ENCODE measurements at places on chromosomes 5 and 9.

- peaks cover 5% of the 10 kb centered on the region for H3K36me3 ChIP-seq
- DNase-seq, result no peak
- H3K27me3 ChIP-seq, result no peaks in the 10 kb centered on the region
- H3K27ac ChIP-seq, result no peak overlapping the region
These were observed 39.6 kb downstream of the TJP2 start for GRCh38 chr9:69213647-69214046.

GRCh38 chr9:99867536-99867935, 38.9 kb upstream of the STX17 start:
- H3K4me3 ChIP-seq, result no peak overlapping the region
- no peak overlapping the region for H3K27ac ChIP-seq
- H3K36me3 ChIP-seq, result no peaks in the 10 kb centered on the region
- DNase-seq, result no peak

DNA sequence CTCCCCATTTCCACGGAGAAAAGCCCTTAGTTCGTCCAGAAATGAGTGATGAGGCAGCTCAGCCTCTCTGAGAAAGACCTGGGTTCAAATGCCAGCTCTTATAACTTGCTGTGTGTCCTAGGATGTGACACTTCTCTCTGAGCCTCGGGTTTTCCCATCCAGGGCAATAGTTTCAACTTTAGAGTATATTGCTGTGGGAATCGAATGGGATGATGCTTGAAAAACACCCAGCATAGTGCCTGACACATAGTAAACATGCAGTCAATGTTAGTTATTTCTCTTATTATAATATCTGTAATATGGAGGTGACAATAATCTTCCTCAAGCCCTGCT, 430 bp upstream of the MAPKAP1 start:
- H3K27me3 ChIP-seq, result peaks cover 2% of the 10 kb centered on the region
- peaks cover 6% of the 10 kb centered on the region for H3K4me1 ChIP-seq
- no peak for DNase-seq
- peak overlapping the region; percentile 32 for H3K4me3 ChIP-seq

GRCh38 chr5:14870337-14871213, 1.0 kb downstream of the ANKH start:
- H3K36me3 ChIP-seq, result no peaks in the 10 kb centered on the region
- no peaks in the 10 kb centered on the region for H3K27me3 ChIP-seq
- H3K27ac ChIP-seq, result no peak overlapping the region
- peak overlapping the region; percentile 85 for H3K4me3 ChIP-seq
- peak; percentile 63 for DNase-seq

DNA sequence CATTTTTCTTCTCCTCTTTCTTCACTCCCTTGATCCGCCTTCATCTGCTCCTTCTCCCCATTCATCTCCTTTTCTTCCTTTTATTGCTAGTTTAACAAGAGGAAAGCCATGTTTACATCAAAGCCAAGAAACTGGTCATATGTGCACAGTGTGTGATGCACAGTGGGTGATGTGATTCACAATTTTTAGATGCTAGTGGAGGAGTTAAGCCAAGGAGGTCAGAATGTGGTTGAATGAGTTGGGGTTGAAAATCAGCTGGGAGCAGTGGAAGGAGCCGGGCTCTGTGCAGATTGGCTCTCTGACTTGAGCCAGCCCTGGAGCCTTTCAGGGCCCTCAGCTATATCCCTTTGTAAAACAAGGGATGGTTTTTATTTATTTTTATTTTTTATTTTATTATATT, 7.3 kb downstream of the ACER2 start:
- no peaks in the 10 kb centered on the region for H3K36me3 ChIP-seq
- H3K27me3 ChIP-seq, result no peaks in the 10 kb centered on the region
- H3K4me3 ChIP-seq, result no peak overlapping the region
- no peak overlapping the region for H3K27ac ChIP-seq

DNA sequence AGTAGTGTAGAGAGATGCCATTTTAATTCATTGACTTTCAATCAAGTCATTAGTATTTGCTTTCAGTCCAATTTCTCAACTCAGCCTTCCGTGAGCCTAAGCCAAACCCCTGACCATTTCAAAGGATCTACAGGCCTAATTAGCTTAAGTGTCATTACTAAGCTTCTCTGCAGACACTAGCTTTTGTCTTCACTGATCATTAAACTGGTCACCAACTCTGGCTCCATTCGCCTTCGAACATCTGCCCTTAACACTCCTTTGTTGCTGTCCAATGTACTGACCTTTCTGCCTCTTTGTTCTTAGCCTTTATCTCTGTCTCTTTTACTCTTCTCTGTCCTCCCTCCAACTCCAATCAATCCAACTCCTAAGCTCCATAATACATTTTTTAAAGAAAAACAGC, 299.3 kb downstream of the DIRAS2 start:
- H3K27me3 ChIP-seq, result no peaks in the 10 kb centered on the region
- no peaks in the 10 kb centered on the region for H3K36me3 ChIP-seq
- no peak overlapping the region for H3K4me3 ChIP-seq
- H3K27ac ChIP-seq, result no peak overlapping the region
- H3K4me1 ChIP-seq, result no peaks in the 10 kb centered on the region
- DNase-seq, result no peak

DNA sequence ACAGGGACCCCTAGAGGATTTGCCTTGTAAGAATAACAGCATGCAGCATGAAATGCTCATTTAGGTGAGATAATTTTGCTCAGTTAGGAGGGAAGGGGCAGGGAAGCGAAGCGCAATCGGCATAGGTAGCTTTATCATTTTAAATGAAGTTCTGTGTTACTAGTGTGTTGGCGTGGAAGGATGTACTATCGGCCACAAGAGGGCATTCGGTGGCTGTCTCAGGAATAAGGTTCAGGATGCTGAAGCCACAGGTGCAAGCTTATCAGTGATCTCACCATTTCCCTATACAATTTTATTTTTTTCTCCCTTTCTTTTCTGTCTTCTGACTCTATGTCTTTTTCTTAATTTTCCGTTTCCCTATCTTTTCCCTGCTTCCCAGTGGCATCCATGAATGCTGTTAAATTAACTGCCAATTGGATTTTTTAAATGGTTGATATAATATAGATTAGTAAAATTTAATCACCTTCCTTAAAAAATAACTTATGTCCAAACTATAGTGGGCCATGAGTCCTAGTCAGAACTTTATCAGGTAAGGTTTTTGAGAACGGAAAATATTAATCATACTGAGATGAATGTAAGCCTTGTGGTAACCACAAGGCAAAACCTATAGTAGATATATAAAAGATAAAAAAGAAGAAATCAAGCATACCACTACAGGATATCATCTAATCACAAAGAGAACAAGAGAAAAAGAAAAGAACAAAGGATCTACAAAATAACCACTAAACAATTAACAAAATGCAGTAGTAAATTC, 1.2 kb upstream of the INSL6 start:
- H3K27me3 ChIP-seq, result no peaks in the 10 kb centered on the region
- no peak overlapping the region for H3K27ac ChIP-seq
- no peak overlapping the region for H3K4me3 ChIP-seq

DNA sequence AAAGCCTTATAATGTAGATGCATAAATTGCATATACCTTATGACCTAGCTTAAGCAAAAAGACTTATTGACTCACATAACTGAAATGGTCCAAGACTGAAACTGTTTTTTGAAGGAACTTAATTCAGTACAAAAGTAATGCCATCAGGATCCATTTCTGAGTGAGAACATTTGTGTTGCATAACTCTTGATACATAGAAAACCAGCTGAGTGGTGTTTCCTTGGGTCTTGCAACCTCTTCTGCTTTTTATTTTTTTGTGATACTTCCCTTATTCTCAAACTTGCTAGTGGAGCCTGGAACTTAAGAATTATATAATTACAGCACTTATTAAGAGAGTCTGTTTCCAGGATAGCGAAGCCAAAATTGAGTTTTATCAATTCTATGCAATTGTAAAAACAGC, 272.0 kb downstream of the MAN2A1 start:
- no peak for DNase-seq
- H3K27ac ChIP-seq, result no peak overlapping the region
- H3K27me3 ChIP-seq, result no peaks in the 10 kb centered on the region
- H3K4me3 ChIP-seq, result no peak overlapping the region
- no peaks in the 10 kb centered on the region for H3K4me1 ChIP-seq
- no peaks in the 10 kb centered on the region for H3K36me3 ChIP-seq

- H3K27me3 ChIP-seq, result no peaks in the 10 kb centered on the region
- no peak overlapping the region for H3K27ac ChIP-seq
- H3K4me3 ChIP-seq, result no peak overlapping the region
- H3K4me1 ChIP-seq, result no peaks in the 10 kb centered on the region
- no peak for DNase-seq
These were observed 60.4 kb downstream of the MTAP start for GRCh38 chr9:21862871-21863270.

DNA sequence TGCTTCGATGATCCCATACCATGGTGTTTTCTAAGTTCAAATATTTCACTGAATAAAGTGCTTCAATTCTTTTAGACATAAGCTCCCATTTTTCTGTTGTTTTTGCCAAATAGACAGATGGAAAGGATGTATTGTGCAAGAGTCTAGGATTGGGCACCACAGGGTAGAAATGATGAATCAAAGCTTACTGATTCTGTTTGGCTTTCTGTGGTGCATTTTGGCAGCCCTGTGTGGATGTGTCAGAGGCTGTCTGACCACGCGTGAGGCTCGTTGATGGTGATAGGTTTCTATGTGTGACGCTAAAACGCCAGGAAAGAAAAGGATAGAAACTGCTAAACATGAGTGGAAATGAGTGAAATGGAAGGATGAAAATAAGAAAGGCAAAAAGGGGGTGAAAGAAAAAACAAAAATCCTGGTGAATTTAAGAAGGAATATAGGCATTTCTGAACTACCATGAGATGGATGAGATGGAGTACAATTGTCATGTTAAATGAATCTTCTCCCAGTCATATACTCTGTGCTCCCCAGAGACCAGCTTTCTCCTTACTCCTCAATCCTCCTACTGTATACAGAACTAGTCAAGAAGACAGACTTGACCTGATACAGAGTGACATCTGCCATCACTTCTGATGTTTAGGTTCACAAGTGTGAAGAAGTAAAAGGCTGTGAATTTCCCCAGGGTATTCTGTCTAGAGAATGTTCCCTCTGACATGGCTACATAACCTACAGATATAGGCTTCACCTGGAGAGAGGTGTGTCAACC, 54.4 kb downstream of the ANKH start:
- no peak overlapping the region for H3K4me3 ChIP-seq
- peaks cover 3% of the 10 kb centered on the region for H3K4me1 ChIP-seq
- no peaks in the 10 kb centered on the region for H3K27me3 ChIP-seq

- peaks cover 2% of the 10 kb centered on the region for H3K27me3 ChIP-seq
- H3K36me3 ChIP-seq, result no peaks in the 10 kb centered on the region
- H3K27ac ChIP-seq, result no peak overlapping the region
- no peak overlapping the region for H3K4me3 ChIP-seq
These were observed 159.4 kb upstream of the DAP start for GRCh38 chr5:10920400-10920799.

- no peaks in the 10 kb centered on the region for H3K4me1 ChIP-seq
- H3K27ac ChIP-seq, result no peak overlapping the region
- no peaks in the 10 kb centered on the region for H3K27me3 ChIP-seq
These were observed 40.9 kb upstream of the SLC25A51 start for GRCh38 chr9:37944671-37945481.

DNA sequence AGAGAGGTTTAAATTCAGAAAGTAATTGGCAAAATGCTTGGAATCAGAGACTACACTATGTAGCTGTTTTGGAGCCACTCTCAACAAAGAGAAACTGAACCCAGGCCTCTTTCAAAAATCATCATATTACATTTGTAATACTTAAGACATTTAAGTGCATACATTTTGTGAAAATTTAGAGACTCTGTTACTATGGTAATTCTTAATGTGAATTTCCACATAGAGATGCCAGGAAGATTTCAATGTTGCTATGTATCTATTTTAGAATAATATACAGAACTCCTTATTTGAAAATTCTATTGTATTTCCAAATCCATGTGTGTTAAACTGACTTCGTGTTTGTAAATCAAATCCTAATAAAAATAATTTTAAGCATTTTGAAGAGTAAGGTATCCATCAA, 1260.9 kb upstream of the C9orf72 start:
- no peaks in the 10 kb centered on the region for H3K27me3 ChIP-seq
- no peak for DNase-seq
- H3K4me1 ChIP-seq, result no peaks in the 10 kb centered on the region
- no peak overlapping the region for H3K27ac ChIP-seq

DNA sequence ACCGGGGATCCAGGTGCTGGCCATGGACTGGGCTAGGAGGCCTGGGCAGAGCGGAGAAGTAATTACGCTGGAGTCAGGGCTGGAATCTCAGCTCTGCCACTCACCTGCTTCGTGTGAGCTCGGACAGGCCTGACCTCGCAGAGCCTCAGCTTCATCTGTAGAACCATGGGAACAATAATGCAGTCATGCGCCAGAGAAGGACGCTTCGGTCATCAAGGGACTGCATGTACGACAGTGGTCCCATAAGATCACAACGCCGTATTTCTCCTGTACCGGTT, 145.1 kb downstream of the GAPVD1 start:
- no peak overlapping the region for H3K27ac ChIP-seq
- H3K27me3 ChIP-seq, result no peaks in the 10 kb centered on the region
- no peaks in the 10 kb centered on the region for H3K4me1 ChIP-seq

GRCh38 chr5:78496373-78496772, 136.0 kb downstream of the SCAMP1 start:
- H3K4me3 ChIP-seq, result no peak overlapping the region
- peaks cover 2% of the 10 kb centered on the region for H3K4me1 ChIP-seq
- DNase-seq, result peak; percentile 60
- H3K36me3 ChIP-seq, result no peaks in the 10 kb centered on the region

DNA sequence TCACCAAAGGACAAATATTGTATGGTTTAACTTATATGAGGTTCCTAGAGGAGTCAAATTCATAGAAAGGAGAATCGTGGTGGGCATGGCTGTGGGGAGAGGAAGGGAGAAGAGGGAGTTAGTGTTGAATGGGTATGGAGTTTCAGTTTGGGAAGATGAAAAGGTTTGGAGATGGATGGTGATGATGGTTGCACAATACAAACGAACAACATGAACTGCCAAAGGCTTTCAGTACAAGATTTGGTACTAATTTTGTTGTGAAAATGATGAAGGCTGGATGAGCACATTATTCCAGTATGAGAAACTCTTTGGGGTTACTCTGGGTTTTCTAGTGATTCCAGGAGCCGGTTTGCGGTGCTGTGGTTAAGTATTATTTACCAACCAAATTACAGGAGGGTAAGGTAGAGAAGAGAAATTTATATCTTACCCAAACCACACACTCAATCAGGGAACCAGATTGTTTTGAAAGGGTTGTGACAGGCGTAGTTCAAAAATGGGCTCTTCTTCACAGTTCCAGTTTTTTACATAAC, 112.0 kb upstream of the TBC1D2 start:
- DNase-seq, result no peak
- H3K27ac ChIP-seq, result no peak overlapping the region
- no peaks in the 10 kb centered on the region for H3K27me3 ChIP-seq
- H3K4me1 ChIP-seq, result no peaks in the 10 kb centered on the region

Measured in aorta (tissue), 5 donors.